ENCODE measurements at places on chromosomes 6 and 20.

- DNase-seq, result no peak
Observed at GRCh38 chr6:43674291-43674690, 13.3 kb downstream of the MRPS18A start.

DNA sequence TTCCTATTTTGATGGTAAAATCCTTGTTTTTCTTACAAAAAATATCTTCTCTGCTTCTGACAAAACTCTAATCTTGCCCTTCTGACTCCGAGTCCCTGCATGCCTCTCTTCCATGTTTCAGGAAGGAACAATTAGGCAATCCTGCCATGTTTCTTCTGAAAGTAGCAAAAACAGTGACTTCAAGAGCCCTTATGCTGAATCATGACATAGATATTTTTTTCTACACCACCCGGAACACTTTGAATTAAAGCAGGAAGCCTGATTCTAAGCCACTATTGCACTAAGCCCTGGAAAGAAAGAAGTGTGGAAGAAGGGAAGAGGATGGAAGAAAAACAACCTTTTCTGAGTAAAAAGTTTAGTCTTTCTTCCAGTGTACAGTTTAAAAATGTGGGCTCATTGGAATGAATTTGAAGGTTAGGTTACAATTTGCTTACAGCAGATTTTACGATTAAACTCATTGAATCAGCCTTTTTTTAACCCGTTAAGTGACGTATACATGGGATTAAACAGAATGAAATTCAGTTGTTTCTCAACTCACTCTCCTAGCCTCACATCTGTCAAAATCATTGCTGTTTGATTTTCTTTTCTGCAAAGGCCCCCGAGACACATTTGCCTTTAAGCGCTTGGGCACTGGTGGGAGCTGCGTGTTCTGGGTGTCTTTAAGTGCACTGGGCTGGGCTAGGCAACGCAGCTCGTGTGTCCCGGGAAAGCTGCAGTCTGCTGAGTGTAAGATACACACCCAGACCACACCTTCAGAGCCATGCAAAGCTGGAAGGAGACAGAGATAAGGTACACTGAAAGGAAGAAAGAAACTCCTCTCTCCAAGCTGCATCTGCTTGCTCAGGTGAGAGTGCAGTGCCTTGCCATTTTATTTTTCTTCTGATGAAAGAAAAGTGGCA lies 159.4 kb upstream of the CITED2 start:
- no peak for DNase-seq

DNA sequence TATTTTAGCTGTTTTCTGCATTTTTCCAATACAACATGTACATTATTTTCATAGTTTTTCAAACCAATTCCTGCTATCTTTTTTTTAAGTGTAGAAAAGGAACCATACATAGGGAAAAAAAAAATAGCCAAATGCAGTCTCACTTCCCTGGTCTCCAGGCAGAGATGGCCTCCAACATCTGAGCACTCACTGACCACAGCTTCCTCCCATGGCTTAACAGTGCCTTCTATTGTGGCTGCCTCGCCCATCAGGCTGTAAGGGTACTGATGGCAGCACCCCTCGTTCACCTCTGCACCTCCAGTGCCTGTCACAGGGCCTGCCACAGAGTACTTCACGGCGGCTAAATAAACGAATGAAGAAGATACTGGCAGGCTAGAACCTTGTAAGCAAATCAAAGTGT lies 591.1 kb downstream of the PTPRT start:
- no peak for DNase-seq

DNA sequence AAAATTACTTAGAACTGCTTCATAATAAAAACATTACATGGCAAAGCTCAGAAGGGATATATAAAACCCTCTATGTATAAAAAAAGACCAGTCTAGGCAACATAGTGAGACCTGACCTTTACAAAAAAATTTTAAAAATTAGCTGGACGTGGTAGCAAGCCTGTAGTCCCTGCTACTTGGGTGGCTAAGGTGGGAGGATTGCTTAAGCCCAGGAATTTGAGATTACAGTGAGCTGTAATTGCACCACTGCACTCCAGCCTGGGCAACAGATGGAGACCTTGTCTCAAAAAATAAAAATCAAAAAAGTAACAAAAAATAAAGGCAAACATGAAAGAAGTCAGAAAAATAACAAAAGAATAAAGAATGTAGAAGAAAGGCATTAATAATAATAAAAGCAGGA lies 21.5 kb upstream of the TPD52L1 start:
- no peak for DNase-seq

GRCh38 chr6:137264311-137265075 lies 45.3 kb upstream of the IFNGR1 start:
- no peak for DNase-seq

DNA sequence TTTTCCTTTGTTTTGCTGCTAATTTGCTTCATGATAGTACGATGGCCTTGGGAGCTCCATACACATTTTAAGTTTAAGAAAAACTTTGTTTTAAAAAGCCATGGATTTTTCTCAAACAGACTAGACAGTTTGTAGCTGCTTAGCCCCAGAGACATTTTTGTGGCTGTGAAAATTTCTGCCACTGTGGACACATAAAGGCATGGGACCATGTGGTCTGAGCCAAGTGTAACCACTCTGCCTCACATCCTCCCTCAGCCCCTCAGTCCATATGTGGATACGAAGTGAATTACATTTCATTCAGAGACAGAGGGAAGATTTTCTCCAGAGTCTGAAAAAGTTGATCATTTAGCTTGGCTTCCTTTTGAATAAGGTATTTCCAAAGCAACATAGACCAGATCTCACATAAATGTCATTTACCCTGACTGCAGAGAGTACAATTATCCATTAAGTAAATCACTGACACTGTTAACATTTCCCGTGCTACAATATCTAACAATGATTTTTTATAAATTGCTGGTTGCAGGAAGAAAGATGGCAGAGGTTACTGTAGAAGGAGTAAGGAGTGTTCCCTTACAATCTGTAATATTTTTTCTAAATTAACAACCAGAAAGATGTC lies 87.4 kb downstream of the GJA1 start:
- DNase-seq, result no peak

- peak; percentile 5 for DNase-seq
Observed at GRCh38 chr20:2840967-2841531, 504 bp downstream of the VPS16 start.

- no peak for DNase-seq
Observed at GRCh38 chr6:15352845-15353244, 107.0 kb downstream of the JARID2 start.

DNA sequence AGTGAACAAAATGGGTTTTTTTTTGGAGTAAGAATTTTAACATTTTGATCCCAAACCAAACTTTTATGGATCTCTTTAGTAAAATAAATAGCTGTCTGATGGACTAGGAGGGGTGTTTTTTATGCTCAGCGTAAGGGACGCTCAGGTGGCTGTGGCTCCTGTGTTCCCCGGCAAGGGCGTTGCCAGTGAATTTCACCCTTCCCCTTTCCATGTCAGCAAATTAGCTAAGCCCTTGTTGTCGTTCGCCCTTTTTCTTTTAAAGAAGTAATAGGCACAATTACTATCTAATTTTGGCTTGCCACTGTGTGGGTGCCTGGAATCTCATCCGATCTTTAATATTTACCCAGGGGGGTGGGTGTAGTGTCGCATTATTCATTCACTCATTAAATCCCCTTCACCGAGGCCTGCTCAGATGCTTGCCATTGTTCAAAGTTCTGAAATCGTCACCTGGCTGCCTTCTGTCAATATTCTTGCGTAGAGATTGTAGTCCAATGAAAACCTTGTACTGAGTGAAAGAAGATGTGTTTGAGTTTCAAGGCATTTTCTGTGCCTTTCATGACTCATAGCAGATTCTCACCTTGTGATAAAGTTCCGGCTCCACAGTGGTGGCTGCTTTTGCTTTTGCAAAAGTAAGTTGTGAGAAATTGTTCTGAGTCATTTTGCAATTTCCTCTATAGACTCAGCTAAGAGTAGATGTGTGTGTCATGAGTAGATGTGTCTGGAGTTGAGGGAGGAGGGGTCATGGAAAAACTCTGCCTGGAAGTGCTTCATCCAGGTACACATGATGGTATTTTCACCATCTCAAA lies 40.0 kb upstream of the CLDN20 start:
- peak; percentile 34 for DNase-seq

DNA sequence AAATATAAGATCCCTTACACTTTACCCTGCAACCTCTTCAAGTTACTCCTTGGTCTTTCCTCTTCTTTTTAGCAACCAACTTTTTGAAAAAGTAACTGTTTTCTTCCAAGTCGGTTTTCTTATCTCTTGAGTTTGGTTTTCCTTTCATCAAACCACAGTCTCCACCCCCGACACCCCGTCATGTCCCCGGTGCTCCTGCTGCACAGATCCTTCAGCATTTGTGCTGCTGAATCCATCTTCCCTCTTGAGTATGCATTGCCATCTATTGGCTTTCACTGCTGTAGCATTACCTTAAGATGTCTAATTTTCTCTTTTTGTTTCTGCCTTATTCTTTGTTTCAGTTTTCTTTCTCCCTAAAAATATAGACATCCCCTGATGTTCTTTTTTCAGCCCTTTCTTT lies 11.9 kb upstream of the TNFRSF21 start:
- no peak for DNase-seq

- no peak for DNase-seq
Observed at GRCh38 chr20:1305712-1306111, 23.2 kb downstream of the SDCBP2 start.

- no peak for DNase-seq
Observed at GRCh38 chr6:9614778-9615177, 800.1 kb downstream of the TFAP2A start.

GRCh38 chr6:7331452-7331851 lies 18.5 kb upstream of the SSR1 start:
- no peak for DNase-seq

DNA sequence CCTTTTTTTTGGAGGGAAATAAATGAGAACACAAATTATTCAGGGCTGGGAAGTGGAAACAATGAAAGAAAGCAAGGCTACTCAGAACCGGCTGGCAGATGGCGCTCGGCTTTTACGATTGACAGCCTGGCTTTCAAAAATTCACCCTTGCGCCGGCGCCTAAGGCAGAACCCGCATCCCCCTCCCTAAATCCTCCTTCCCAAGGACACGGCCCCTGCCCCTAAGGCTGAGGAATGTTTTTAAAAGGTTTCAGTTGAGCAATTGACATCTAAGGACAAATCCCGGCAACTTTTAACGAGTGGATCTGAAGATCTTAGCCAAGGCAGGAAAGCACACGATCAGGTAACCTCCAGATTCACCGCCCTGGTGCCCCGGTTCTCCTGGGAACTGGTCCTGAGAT lies 16.3 kb downstream of the GNAS start:
- DNase-seq, result no peak

DNA sequence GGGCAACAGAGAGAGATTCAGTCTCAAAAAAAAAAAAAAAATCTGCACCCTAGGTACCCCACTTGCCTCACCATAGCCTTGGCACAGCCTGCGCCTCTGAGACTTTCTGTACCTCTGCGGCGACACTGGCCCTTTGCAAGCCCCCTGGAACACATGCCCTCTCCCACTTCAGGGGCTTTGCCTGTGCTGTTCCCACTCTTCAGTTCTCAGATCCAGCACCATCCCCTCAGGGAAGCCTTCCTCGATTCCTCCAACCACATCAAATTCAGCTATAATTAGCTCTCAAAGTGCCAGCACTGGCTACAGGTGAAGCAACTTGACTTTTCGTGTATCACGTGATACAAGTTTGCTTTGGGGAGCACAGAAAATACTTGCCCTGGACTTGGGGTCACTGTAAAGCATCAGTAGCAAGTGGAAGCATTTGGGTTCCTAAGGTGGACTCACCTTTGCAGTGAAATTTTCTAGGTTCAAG lies 2.1 kb upstream of the UBE2V1 start:
- no peak for DNase-seq

DNA sequence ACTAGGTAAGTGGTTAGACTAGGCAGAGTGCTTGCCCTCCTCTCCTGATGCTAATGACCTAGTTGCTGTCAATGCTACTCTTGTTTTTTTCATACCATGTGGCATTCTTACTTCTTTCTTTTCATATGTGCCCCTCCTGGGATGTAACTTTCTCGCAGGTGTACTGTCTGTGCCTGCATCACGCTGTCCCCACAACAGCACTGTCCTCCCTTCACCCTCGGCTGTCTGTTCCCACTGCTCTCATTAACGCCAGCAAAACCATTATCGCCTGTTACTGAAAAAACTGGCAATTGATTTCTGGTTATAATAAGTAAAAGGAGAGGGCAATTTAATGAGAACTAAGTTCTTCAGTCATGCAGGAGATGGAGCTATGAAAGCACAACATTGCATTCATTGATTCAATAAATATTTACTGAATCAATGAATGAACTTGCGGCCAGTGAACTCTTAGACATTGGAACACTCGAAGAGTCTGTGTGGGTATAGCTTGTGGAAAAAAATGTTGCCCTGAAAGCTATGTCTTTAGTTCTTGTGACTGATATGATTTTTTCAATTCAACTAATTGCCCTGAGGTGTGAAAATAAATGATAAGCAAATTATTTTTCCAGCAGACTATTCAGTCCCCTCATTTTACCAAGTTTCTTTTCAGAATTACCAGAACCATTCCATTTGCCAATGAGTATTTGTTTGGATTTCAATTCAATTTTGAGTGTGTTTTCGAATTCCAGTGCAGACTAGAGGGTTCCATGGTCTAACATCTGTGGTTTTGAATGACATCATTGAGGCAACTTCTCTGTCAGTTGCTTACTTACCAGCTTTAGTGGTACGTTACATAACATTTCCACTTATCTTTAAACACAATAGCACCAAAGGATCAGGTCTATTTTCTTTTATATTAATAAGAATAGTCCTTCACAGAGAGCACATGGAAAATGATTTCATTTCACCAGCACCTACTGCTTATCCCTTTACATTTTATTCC lies 2.1 kb downstream of the SLC17A4 start:
- DNase-seq, result no peak

- no peak for DNase-seq
Observed at GRCh38 chr6:109874621-109875020, 103.5 kb upstream of the GPR6 start.

GRCh38 chr20:59603176-59603575 lies 1.2 kb upstream of the PHACTR3 start:
- no peak for DNase-seq

GRCh38 chr20:56899506-56899905 lies 270.4 kb downstream of the TFAP2C start:
- no peak for DNase-seq

DNA sequence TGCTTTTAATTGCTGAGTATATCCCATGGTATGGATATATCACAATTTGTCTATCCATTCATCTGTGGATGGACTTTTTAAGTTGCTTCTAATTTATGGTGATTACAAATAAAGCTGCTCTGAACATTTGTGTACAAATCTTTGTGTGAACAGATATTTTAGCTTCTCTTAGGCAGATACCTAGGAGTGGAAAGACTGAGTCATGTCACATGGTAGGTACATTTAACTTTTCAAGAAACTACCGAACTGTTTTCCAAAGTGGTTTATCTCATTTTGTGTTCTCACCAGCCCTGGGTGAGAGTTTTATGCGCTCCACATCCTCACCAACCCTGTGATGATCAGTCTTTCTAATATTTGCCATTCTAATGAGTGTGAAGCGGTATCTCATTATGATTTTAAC lies 31.0 kb upstream of the ZNFX1 start:
- DNase-seq, result no peak

DNA sequence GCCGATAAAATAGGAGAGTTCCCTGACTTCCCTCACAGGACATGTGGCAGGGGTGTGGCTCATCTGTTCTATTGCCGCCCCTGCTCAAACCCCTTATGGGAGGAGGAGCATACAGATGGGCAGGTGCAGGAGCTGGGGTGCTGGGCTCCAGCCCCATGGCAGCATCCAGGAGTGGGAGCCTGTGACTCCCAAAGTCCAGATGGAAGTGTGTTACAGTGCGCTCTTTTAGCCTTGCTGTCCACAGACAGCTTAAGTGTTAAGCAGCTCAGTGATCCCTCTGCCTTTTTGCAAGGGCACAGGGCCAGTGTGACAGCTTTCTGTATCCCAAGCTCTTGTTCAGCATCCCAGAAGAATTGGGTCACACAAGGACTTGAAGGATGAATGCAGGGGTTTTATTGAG lies 212.3 kb upstream of the MYLIP start:
- no peak for DNase-seq

Data from activated CD4-positive, alpha-beta T cell treated with anti-CD3 and anti-CD28 coated beads, Interleukin-2, amount 50 U/mL, for 4 hours (primary cell).